ENCODE measurements at places on chromosomes 7 and 10.
A peak's percentile ranks its signal among the peaks of the same experiment; 100 is the strongest.

GRCh38 chr10:61612450-61612849 is 50.3 kb upstream of the CABCOCO1 start:
- no peak for DNase-seq

DNA sequence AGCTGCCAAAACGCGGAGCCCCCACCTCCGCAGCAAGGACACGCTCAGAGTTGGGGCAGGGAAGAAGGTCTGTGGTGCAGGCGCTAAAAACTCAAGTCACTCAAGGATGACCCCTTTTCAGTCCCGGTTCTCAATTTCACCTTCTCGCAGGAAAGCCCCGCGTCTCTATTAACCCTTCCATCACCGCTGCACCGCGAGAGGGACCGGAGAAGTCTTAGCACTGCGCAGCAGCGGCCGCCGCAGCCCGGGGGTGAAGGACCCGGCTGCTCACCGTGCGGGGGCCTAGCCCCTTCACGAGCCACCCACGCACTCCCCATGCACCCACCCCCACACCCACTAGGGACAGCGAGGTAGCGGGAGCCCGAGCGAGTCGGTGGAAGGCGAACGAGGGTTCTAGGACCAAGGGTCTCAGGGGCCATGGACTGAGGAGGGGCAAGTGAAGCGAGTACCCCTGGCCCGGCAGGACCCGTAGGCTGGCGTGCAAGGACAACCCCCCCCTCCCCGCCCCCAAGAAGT is 162.9 kb downstream of the SH3PXD2A start:
- DNase-seq = peak; percentile 35

DNA sequence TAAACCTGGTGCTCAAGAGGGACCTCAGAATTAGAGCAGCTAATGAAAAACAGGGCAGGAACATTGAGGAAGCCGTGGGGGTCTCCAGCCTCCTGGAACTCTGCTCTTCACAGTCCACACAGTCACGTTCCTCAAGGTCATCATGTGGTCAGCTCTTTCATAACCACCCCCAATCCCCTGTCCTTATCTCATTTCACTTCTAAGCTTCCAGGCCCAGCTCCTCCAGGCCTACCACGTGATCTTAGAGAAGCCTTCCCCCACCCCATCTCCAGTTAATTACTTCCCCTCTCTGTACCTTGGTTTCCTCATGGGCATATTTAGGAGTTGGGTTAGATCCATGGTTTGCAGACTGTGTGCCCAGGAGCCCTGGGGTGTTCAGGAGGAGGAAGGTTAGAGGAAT is 106.4 kb upstream of the TCF7L2 start:
- no peak for DNase-seq

- no peak for DNase-seq
Measured at GRCh38 chr10:29849126-29849833, 210.1 kb downstream of the JCAD start.

- DNase-seq = no peak
Measured at GRCh38 chr10:27481486-27481885, 22.6 kb upstream of the RAB18 start.

DNA sequence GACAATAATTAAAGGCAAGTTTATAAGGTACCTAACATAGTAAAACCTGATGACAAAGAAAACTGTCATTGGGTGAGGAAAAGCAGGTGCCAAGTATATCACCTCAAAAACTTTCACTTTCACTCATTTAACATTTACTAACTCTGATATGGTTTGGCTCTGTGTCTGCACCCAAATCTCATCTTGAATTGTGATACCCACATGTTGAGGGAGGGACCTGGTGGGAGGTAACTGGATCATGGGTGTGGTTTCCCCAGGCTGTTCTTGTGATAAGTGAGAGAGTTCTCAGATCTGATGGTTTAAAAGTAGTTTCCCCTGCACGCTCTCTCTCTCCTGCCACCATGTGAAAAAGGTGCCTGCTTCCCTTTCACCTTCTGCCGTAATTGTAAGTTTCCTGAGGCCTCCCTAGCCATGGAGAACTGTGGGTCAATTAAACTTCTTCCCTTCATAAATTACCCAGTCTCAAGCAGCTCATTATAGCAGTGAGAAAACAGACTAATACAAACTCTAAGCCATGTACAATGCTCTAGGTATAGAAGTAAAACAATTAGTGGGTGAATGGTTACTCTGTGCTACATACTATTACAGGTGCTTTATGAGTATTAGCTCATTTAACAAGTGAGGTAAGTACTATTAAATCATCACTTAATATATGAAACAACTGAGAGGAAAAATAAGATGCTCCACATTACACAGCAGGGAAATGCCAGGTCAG is 199.0 kb downstream of the CHCHD3 start:
- peak; percentile 31 for DNase-seq

DNA sequence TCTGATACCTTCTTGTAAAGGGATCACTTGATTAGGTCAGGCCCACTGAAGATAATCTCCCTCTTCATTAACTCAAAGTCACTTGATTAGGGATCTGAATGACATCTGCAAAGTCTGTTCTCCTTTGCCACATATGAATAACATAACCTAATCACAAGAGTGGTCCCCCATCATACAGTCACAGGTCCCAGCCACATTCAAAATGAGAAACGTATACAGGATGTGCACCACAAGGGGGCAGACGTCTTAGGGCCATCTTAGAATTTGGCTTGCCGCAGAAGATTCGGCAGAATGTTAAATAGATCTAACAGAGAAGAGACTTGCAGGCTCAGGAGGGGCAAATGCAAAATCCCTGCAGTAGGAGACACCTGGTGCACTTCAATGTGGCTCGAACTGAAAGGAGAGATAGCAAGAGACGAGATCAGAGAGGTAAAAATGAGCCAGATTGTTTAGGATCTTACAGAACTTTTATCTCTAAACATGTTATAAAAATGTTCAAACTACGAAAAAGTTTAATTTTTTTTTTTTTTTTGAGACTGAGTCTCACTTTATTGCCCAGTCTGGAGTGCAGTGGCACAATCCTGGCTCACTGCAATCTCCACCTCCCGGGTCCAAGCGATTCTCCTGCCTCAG is 10.4 kb upstream of the SMC3 start:
- DNase-seq = peak; percentile 75

DNA sequence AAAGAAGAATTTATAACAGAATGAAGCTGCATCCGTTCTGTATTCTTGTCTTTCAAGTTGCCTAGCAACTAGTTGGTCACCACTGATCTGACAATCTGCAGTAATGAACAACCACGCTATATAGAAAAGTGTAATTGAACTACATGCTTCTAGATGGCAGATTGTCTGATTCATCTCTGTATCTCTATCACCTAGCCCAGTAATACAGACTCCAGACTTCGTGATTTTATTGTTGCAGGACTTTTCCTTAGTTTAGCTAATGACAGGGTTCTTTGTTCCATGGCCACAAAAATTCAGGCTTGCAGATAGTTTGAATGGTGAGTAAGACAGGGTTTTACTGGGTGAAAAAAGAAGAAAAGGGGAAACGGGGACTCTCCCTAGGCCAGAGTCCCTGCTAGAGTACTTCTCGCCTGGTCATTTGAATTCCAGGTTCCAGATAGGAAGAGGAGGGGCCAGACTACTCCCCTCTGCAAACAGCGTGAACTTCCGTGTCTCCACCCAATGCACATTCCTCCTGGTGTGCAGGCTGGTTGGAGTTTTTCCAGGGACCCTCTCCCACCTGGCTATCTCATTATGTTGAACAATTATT is 45.9 kb downstream of the COL1A2 start:
- DNase-seq = no peak

GRCh38 chr7:86479144-86479543 is 164.6 kb upstream of the GRM3 start:
- DNase-seq = no peak

DNA sequence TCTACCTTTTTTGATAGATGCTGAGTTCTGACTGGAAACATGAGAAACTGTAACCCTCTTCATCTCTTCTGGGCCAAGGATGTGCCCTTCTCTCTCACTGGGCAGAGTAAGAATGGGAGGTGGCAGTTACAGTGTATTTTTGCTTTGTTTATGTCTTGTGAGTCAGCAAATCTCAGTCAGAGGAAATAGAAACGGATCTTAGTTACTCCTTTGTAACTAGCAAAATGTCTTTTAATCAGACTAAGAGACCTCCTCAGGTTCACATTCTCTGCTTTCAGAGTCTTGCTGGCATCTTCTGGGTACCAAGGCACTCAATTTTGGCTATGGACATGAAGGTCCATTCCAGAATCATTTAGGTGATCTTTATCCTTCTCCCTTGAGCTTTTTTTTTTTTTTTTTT is 70.9 kb downstream of the HHEX start:
- DNase-seq = no peak

DNA sequence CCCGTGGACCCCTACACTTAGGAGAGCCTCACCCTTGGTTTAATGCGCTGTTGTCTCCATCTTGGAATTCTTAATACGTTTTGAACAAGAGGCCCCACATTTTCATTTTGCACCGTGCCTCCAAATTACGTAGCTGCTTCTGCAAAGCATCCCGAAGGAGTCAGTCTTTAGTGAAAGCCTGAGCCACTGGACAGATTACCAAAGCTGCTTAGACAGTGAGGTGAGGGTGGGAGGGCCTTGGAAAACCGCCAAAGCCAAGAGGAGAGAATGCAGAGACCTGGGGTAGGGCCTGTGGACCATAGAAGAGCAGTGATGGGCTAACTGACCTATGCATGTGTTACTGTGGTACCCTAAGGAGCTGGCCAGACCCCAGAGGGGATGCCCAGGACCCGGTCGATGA is 4.2 kb upstream of the TCAF1 start:
- DNase-seq = no peak

DNA sequence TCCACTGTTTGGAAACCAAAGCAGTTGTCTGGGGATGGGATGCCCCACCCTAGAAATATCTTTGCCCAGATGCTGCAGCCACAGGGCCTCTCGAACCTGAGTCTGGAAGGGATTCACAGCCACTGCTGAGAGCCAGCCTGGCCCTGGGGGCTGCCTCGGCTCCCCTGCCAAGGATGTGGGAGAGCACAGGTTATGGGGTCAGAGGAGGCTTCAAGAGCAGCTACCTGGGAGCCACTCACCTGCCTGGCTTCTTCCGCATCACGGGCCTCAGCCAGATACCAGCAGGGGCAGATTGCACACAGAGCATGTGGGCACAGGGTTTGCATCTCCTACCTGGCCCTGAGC is 5.4 kb upstream of the PWWP2B start:
- no peak for DNase-seq

DNA sequence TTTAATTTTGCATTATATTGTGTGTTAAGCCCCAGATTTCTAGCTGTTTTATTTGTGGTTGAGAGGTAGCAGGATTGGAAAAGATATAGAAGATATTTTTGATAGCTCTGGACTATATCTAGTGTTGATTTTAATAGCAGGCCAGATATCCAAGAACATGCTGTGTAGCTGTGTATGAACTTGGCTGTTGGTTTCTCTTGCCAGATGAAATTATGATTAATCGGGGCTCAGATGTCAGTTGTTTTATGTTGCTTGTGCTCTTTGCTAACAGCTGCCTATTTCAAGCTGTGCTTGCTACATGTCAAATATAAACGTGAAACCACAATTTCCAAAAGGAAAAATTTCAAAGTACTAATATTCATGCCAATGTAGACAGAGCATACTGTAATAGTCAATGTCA is 141.1 kb downstream of the GRM3 start:
- no peak for DNase-seq

DNA sequence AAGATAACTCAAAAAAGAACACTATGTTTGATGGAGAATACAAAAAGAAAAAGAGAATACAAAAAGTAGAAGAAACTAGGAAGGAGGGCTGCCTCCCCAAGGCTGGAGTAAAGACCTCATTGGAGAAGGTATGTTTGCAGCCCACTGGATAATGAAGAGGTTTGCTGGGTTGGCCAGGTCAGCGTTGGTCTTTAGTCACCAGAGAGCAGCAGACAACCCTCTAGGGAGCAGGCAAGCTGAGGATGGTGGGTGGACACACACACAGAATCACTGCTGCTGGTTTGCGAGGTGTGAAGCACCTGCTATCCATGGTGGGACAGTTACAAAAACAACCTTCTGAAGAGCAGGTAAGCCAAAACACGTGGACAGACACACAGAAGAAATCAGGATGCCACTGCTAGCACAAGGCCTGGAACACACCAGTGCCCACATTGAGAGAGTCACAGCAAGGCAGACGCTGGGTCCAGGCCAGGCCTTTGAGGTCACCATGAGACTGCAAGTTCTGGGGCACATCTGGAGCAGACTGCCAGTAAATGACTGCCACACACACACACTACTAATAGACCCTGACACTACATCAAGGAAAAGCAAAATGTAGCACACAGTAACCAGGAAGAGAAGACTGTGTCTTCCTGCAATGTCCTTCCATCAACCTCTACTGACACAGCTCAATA is 43.0 kb downstream of the MTERF1 start:
- no peak for DNase-seq

GRCh38 chr10:84948644-84949043 is 620.3 kb downstream of the CCSER2 start:
- DNase-seq = no peak

DNA sequence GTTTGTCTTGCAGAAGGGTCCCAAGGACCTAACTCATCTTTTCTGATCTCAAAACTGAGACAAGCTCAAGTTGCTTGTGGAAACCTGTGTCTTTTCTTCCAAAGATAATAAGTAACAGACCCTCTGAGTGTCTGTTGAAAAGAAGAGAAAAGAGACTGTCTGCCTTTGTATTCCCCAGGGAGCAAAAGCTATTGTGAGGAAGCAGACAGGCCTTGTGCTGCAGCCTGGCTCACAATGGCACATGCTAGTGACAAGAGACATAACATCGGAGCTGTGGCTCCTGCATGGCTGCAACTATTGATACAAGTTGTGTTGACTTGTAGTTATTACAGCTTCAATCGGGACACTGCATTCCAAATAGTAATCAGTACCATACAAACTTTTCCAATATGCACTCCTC is 202.9 kb downstream of the DKK1 start:
- no peak for DNase-seq

DNA sequence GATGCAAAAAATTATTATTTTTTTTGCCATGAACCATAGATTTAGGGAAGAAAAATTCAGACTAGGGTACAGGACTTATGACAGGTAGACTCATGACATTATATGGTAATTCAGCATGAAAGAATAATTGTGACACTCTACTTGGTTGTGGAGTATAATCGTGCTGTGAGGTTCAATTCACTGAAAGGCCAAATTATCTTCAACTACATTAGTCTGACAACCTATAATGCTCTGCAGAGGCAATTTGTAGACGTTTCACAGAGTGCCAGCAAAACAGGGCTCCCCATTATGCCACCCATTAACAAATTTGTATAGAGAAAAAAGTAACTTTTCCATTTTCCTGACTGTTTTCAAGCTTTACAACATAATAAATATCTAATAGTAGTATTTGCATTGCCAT is 292.6 kb downstream of the LRMDA start:
- no peak for DNase-seq

GRCh38 chr10:118764195-118764594 is 9.4 kb upstream of the CACUL1 start:
- no peak for DNase-seq

GRCh38 chr7:28065308-28065707 is 115.3 kb downstream of the JAZF1 start:
- DNase-seq = no peak
